ENCODE measurements at places on chromosomes 6 and 20.

DNA sequence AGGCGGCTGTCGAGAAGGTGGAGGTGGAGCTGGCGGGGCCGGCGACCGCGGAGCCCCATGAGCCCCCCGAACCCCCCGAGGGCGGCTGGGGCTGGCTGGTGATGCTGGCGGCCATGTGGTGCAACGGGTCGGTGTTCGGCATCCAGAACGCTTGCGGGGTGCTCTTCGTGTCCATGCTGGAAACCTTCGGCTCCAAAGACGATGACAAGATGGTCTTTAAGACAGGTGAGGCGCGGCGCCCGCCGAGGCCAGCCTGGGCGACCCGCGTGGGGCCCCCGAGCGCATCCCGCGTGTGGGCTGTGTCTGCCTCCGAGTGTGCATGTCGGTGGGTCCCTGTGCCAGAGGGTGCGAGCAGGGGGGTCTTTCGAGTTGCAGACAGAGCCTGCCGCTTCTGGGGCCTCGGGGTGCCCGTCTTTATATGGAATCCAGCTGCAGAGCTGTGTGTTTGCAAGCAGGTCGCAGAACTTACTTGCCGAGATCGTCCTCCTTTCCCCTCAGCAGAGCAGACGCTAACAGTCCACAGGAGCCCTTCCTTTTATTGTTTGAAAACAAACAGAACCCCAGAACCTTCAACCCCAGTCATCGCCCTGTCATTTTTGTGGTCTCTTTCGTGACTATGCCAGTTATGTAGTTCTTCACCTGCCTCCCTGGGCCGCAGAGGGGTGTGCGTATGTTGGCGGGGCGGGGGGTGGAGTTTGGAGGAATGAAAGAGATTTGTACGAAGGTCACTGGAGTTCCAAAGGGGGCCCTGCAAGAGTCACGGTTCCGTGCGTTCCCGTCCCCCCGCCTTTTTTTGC is 766 bp downstream of the SLC16A10 start:
- no peak for DNase-seq

GRCh38 chr6:137867685-137868509 is 838 bp downstream of the TNFAIP3 start:
- DNase-seq: no peak

- no peak for DNase-seq
Measured at GRCh38 chr6:22825210-22825609, 255.8 kb downstream of the HDGFL1 start.

DNA sequence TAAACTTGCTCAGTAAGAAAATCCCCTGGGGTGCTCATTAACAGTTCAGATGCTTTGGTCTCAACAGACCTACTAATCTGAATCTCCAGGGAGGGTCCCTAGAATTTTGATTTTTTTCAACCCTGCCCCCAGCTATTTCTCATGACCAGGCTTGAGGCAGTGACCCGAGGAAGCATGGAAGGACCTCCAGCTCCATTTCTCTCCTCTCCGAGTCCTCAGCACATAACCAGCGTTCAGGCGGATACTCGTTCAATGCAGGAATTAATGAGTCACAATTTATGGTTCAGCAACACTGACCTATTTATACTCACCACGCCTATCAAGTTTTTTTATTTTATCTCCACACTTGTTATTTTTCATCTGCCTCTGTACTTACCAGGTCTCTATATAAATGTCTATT is 369.2 kb upstream of the CDH4 start:
- DNase-seq: no peak

DNA sequence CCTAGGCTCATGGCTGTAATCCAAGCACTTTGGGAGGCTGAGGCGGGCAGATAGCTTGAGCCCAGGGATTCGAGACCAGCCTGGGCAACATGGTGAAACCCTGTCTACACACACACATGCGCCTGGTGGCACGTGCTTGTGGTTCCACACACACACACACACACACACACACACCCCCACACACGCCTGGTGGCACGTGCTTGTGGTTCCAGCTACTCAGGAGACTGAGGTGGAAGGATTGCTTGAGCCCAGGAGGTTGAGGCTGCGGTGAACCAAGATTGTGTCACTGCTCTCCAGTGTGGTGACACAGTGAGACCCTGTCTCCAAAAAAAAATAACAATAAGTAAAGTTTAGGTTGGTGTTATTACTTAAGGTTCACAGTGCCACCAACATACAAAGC is 165.8 kb downstream of the ZFAND3 start:
- DNase-seq: no peak

- no peak for DNase-seq
Measured at GRCh38 chr20:48722002-48722731, 105.6 kb downstream of the PREX1 start.

DNA sequence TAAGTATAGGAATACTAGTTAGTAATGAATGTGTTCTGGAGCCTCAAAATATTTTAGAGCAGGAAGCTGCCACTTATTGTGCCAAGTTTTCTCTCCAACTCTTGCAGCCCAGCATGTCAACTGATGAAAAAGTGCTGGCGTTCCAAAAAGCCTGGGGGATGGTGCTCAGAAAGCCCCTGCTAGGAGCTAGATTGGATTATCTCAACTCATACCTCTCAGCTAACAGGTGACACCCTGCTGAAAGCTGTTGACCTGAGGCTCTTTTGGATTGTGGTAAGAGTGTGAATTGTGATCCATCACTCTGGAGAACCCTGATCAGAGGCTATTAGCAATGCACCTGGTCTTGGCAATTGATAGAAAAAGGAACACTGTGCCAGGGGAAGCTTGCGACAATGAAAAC is 580.4 kb downstream of the EYS start:
- no peak for DNase-seq

- no peak for DNase-seq
Measured at GRCh38 chr6:90184334-90185298, 112.0 kb downstream of the BACH2 start.

GRCh38 chr20:6058684-6059295 is 4.9 kb upstream of the LRRN4 start:
- DNase-seq: no peak

Data from stimulated activated CD4-positive, alpha-beta T cell treated with anti-CD3 and anti-CD28 coated beads, TNF-alpha, amount 100 ng/mL, for 1 hour (primary cell).